HFF-Myc (cell line): ENCODE measurements at places on chromosomes 5 and 9.

DNA sequence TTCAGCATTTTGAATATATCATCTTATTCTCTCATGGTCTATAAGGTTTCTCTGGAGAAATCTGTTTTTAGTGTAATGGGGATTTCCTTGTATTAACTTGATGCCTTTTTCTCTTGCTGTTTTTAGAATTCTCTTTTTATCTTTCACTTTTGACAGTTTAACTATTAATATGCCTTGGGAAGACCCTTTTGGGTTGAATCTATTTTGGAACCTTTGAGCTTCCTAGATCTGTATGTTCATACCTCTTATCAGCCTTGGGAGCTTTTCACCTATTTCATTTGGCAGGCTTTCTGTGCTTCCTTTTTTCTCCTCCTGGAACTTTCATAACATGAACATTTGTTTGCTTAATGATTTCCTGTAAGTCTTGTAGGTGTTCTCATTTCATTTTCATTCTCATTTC lies 22.2 kb downstream of the RCL1 start:
- no peak for DNase-seq

GRCh38 chr5:84623019-84623418 lies 238.3 kb upstream of the EDIL3 start:
- DNase-seq: no peak

- no peak for DNase-seq
These were observed 5.3 kb downstream of the ABO start for GRCh38 chr9:133269537-133270362.

- DNase-seq: no peak
These were observed 171.0 kb downstream of the COL23A1 start for GRCh38 chr5:178419196-178419595.

- DNase-seq: no peak
These were observed 40.0 kb downstream of the NIM1K start for GRCh38 chr5:43231977-43232376.

DNA sequence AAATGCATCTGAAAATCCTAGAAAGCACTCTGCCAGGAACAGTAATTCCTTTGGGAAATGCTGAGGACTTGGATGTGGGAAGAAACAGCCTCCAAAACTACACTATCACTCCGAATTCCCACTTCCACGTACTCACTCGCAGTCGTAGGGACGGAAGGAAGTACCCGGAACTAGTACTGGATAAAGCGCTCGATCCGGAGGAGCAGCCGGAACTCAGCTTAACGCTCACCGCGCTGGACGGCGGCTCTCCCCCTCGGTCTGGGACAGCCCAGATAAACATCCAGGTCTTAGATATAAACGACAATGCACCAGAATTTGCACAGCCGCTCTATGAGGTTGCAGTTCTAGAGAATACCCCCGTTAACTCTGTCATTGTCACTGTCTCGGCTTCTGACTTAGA lies 786 bp downstream of the PCDHB3 start:
- no peak for DNase-seq

- no peak for DNase-seq
These were observed 535 bp upstream of the NFIB start for GRCh38 chr9:14314424-14314928.

DNA sequence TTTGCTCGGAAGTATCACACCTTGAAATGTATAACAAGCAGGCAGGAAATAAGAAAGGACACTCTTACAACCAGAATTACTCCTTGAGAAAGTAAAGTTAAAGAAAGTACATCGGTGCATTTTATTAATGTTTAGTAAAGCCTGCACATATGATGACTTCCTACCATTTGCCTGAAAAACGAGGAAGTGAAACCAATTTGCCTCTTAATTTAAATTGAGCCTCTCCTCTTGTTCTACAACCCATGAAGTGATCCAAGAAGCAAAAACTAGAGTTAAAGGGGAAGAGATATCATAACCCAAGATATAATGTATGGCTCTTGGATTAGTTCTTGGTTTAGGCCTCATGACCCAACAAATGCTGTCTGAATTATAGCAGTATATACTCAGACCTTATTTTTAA lies 95.6 kb downstream of the GNAQ start:
- no peak for DNase-seq

- DNase-seq: no peak
These were observed 5.7 kb upstream of the EXOC3 start for GRCh38 chr5:437281-437771.

DNA sequence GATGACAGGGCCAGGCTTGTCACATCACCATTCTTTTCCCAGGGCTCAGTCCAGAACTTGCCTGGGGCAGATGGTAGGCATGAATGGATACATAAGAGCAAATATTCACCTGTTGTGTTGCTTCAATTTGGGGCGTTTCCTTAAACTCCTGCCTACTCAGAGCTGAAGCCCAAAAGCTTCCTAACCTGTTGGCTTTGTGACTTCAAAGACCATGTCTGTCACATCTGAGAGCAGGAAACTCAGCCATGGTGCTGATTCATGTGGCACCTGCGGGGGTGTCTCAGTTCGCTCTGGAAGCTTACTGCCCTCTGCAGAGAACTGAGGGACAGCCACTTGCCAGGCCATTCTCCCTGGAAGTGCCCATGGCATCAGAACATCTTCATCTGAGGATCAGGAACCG lies 246.6 kb downstream of the HSPA4 start:
- DNase-seq: no peak

DNA sequence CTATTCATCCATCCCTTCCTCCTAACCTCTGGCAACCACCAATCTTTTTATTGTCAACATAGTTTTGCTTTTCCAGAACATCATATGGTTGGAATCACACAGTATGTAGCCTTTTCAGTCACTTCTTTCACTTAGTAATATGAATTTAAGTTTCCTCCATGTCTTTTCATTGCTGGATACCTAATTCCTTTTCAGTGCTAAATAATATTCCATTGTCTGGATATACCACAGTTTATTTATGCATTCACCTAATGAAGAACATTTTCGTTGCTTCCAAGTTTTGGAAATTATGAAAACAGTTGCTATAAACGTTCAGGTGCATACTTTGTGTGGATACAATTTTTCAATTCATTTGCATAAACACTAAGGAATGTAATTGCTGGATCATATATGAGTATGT lies 70.7 kb upstream of the FNIP1 start:
- no peak for DNase-seq

DNA sequence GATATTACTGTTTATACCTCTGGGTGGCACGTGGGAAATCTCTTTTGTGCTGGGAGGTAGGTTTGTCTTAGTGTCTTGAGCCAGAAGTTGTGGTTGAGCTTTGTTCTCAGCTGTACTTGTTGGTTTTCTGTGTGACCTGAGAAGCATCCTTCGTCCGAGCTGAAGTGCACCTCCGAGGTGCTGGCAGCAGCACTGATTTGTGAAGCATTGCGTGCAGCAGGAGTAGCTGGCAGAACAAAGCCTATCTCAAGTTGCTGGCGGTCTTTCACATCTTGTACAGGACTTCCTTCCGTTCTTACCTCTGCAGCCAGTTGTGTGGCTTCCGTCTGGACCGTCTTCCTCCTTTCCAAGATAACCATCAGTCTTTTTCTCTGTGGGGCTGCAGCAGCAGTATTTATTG lies 4.3 kb downstream of the PRRC2B start:
- no peak for DNase-seq

DNA sequence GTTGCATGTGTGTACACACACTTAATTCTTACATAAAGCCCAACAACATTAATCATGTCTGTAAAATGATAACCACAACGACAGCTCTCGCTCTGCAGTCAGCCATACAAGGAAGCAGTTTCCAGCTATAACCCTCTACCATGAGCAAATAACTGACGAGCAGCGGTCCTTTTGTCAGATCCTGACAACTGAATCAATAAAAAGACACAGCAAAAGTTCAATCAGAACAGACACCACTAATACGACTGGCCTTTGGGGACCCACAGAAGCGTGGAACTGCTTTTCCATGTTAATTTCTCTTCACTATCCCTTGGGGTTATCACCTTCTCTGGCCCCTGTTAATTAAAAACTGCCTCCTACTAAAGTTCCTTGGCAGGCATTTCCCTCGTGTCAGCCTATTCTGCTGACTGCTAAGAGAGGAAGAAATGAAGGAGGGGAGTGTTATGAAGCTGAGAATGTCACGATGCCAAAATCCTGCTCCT lies 722.8 kb upstream of the GRAMD2B start:
- DNase-seq: no peak

GRCh38 chr5:93008502-93009207 lies 572.4 kb downstream of the NR2F1-AS1 start:
- no peak for DNase-seq

DNA sequence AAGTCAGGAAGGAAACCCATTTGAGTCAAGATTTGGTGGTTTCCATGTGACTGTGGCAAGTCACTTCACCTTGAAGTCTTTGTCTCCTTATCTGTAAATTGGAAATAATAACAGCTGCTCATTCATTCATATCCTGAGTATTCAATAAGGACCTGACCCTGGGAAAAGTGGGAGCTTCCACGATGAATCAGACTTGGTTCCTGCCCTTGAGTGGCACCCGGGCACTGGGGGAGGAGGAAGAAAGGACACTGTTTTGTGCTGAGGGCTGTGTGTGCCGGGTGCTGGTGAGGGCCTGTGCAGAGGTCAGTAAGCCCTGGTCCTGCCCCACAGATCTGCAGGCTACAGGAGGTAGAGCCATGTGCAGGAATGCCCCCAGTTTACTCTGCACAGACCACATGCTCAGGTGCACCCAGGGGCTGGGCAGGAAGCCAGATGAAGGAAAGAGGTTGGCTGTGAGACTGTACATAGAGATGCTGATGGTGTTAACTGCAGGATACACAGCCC lies 6.8 kb downstream of the NDST1 start:
- DNase-seq: no peak

GRCh38 chr9:21070171-21070571 lies 7.6 kb downstream of the IFNB1 start:
- DNase-seq: peak; percentile 88

GRCh38 chr5:145936401-145937131 lies at the start of gene SH3RF2:
Gene SH3RF2, plus strand, starts transcription at chr5:145936578. Its CDS starts 1,351 bp downstream, at chr5:145937929.
- DNase-seq: no peak

DNA sequence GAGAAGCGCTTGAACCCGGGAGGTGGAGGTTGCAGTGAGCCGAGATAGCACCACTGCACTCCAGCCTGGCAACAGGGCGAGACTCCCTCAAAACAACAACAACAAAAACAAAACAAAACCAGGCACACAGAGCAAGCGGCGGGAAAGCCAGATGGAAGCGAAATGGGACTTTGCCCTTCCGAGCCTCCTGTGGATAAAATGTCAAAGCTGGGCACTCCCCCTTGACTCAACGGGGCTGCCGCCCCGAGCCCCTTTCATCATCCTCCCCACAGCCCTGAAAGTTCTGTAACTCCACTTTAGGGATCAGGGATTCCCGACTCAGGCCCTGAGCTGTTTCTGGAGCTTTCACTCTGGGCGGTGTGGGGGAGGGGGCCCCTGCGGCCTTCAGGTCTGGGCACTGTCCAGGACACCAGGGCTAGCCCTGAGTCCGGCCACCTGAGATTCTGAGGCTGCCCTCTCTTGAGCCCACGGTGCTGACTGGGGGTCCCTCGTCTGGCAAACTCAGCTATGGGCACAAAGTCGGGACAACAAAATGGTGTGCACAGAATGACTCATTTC lies 30.6 kb upstream of the OBP2B start:
- no peak for DNase-seq

- no peak for DNase-seq
These were observed 23.0 kb upstream of the GOLM1 start for GRCh38 chr9:86122311-86122710.

GRCh38 chr5:62579761-62580160 lies 1.1 kb downstream of the LRRC70 start:
- DNase-seq: no peak

DNA sequence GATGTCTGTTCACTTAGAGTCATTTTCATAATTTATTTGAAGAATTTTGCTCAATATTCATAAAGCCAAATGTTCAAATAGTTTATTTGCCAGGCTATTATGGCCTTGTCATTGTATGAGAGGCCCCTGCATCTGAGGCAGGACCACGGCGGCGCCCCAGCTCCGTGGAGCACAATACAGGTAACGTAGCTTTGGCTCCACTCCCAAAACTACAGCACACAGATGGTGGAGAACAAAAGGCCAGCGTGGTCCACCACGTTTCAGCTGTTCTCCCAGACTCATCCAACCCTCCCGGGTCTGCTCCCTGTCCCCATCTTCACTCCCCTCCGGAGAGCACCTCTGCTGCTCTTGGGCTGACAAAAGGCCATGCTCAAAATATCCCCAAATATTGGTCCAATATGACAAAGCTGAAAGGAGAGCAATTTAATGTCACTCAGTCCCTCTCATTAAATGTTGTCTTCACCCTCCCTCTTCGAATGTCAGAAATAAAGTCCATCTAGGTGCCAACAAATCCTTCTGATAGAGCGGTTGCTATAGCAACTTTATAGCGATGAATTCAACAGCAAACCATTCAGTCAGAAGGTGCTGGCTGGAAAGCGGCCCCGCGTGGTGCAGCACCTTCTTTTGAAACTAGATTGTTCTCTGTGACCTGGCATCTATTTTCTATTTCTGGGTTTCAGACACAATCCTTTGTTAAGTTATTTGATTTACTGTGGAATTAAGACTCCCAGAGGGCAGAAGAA lies 504.3 kb downstream of the ARHGEF28 start:
- DNase-seq: no peak

GRCh38 chr9:118000581-118000980 lies 296.4 kb downstream of the TLR4 start:
- DNase-seq: no peak

- no peak for DNase-seq
These were observed 628.5 kb downstream of the CHSY3 start for GRCh38 chr5:130532786-130533185.

GRCh38 chr5:61281686-61282085 lies 50.4 kb upstream of the ZSWIM6 start:
- no peak for DNase-seq

GRCh38 chr9:2758162-2758897 lies 41.0 kb downstream of the KCNV2 start:
- no peak for DNase-seq

DNA sequence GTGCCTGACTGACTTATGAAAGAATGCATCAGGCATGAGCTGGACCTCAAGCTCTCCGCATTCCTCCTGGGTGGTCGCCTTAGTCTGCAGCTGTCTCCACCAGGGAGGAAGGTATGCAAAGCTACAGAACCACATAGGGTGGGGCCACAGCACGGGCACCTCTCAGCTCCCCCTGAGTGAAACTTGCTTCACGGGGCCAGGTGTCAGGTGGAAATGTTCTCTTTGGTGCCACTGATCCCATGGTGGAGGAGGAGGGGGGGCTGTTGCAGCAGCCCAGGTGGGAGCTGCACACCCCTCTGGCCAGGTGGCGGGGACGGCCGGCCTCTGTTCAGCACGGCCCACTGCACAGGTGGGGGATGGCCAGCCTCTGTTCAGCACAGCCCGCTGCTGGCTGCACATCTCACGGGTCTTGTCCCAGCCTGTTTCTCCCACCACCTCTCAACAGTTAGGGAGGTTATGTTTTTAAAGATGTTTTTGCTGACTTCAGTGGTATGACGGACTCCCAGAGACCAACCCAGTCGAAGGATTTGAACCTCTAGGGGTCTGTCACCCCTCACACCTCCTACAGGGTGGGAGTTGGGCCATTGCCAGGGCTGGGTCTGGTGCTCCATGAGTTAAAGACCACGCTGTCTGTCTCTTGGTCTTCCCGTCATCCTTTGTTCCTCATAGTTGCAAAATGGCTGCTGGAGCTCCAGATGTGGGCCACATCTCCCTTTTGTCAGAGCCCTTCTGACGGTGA lies 34.3 kb downstream of the MRPL36 start:
- DNase-seq: no peak

GRCh38 chr5:109718216-109718615 lies 28.5 kb downstream of the MAN2A1 start:
- DNase-seq: no peak

GRCh38 chr9:69078581-69078980 lies 43.0 kb downstream of the FXN start:
- DNase-seq: no peak

- DNase-seq: peak; percentile 44
These were observed 566.0 kb downstream of the CAAP1 start for GRCh38 chr9:26326563-26326962.

GRCh38 chr9:126448865-126449577 lies 122.4 kb downstream of the MVB12B start:
- DNase-seq: no peak
